ENCODE measurements at places on chromosomes 5 and 9.

DNA sequence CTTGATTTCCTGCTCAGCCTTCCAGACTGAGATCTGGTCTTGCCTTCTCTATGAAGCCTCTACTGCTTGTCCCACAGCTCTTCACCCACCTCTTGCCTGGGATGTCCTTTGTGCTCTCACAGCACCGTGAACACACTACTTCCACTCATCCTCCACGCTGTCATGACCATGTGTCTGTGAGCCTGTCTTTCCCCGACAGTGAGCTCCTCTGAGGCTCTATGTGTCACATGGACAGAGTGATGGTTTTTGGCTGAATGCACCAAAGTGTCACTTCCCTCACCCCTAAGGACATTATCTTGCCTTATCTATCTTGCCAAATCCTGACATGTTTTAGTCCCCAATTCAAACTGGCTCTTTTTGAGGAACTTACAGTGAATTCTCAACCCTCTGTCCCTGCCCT is 11.3 kb downstream of the PHYKPL start:
- no peak for DNase-seq

DNA sequence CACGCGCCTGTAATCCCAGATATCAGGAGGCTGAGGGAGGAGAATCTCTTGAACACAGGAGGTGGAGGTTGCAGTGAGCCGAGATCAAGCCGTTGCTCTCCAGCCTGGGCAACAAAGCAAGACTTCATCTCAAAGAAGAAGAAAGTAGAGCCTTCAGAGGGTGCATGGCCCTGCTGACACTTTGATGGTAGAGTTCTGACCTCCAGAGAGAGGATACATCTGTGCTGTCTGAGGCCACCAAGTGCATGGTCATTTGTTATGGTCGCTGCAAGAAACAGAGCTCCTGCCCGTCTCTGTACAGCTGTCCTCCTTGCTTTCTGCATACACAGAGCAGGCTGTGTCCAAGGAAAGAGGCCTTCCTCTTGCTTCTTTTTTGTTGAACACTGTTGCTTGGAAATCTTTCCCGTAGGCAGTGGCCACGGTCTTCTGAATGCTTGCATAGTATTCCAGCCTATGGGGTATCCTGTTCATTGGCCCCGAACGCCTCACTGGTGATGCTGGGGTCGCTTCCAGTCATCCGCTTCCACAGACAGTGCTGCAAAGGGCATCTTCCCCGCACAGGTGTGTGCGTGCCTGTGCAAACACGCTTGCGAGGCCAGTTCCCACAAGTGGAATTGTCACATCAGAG is 36.8 kb upstream of the UNC5A start:
- DNase-seq, result no peak

DNA sequence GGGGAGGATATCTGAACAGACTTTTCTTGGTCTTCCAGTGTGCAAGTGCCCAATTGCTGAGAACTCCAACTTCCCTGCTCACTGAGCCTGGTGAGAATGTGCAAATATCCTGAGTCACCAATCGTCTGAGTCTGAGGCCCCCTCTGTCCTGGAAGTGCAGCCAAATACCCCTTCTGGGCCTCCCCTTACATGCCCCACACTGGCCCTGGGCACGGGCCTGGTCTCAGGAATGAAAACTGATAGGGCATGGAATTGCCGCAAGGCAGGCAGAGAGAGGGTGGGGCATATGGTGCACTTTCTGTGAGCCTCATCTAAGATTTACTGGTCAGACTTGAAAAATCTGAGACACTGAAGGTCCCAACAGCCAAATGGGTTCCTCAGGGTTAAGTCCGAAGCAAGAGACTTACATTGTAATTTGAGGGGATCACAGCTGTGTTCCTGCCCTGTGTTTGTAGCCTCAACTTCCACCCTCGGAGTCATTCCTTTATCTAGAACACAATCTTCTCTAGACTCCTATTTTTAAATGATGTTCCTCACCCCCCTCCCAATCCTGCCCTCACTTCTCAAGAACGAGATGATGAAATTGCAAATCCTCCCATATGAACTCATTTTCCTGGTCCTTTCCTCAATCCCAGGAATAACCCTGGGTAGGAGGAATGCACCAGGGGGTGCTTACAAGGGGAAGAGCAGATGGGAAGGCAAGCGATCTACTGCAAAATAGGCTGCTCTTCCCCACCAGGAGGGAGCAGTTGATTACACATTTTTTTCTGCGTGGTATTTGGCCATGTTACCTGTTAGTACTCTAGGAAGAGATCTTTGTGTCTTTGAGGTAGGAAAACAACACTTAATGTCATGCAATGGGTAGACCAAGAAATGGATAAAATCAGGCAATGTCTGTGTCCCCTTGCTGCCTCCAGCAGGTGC is 34.6 kb upstream of the ARHGAP26 start:
- no peak for DNase-seq

- DNase-seq, result no peak
Measured at GRCh38 chr5:141870228-141870627, 8.0 kb downstream of the PCDH1 start.

DNA sequence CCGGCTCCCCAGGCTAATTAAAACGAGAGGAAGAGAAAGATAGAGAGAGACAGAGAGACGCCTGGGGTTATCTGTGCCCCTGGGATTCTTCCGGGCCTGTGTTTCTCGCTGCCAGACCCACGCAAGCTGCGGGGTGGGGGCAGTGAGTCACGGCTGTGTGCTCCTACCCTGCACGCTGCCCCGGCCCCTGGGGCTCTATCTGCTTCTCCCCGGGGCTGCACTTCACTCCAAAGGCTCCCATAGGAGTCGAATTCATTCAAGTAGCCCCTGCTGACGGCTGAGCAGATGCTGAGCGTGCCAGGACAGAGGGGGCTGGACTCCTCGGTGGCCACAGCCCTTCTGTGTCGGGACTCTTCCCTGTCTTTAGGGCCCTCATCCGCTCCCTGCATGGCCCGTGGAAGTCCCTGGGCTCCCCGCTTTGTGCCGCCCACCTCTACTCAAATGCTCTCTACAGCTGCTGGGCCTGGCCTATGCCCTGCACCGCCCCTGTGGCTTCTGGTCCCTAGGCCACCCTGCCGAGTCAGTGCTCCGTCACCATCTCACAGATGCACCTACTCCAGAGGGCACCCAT is 22.8 kb downstream of the SARDH start:
- no peak for DNase-seq

- DNase-seq, result no peak
Measured at GRCh38 chr9:18639911-18640310, 166.0 kb downstream of the ADAMTSL1 start.

- no peak for DNase-seq
Measured at GRCh38 chr9:95670122-95670521, 153.4 kb upstream of the PTCH1 start.

DNA sequence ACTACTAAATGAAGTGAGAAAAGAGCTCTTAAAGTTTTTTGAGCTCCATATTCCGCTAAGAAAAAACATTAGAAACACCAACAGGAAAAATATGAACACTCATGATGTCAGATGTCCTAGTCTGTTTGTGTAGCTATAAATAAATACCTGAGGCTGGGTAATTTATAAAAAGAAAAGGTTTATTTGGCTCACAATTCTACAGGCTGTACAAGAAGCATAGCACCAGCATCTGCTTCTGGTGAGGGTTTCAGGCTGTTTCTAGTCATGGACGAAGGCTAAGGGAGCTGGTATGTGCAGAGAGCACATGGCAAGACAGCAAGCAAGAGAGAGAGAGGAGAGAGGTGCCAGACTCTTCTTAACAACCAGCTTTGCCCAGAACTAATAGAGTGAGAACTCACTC is 186.2 kb downstream of the PLK2 start:
- DNase-seq, result no peak

DNA sequence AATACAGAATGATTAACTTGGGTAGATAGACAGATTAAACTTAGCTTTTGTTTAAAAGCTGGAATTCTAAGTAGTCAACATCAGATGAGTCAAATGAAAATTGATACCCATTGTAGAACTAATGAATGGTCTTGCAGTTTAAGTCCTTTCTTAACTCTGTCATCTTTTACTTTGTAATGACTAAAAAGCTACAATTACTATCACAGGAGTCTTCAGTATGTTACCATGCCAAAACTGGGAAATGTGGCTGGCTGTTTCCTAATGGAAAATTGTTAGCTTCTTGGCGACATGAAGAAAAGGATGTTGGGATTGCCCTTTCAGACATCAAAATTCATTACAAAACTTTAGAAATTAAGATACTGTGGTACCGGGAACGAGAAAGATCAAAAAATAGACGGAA is 20.2 kb upstream of the ANXA1 start:
- no peak for DNase-seq

- no peak for DNase-seq
Measured at GRCh38 chr9:79698967-79699366, 127.2 kb downstream of the TLE4 start.

DNA sequence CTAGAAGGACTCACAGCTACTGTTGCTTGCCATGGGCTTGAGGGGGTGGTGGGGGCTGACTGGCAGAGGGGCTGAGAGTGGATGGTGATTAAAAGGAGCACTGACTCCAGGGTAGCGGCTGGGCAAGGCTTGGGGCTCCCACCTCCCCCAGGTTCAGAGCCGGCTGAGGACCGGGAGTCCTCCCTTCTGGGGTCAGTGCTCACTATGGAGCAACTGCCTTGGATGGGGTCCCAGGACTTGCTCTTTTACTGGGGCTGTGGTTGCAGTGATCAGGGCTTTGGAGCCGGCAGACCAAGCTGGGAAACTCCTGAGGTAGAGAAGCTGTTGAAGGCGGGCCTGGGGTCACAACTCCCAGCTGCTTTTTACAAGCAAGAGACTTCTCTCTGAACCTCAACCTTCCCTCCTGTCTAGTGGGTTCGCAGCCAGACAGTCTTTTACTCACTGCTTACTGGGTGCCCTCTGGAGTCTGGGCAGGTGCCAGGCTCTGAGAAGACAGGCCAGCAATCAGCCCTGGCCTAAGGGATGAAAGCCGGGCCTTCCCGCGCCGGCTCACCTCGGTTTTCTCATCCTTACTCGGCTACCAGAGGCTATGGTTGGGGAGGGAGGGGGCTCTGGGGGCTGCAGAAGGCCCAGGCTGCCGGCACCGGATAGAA is 795 bp upstream of the ASS1 start:
- DNase-seq, result no peak

DNA sequence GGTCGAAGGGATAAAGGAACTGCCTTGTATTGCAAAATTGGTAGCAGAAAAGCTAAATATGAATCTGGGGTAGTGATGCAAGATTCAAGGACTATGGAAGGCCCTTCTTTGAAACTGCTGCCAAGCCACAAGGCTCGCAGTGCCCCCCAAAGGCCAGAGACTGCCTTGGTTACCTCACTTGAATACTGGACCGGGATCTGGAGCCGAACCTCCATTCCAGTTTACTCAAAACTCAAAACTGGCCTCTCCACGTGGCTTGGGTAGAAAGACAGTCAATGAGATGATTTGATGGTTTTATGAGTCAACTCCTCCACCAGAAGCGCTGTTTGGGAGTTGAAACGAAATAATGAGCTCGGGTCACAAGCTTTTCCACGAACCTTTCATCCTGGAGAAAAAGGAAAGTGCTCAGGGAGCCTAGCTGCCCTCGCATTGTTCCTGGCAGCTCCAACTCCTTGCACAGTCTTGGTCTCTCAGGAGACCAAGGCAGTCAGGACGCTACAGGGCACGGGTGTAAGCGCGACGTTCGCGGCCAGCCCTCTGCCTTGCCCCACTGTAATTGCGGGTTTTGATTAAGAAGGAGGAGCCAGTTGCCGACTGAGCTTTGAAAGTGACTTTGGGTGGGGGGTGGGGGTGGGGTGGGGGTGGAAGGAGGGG is 2.8 kb downstream of the ST8SIA4 start:
- DNase-seq, result no peak

- no peak for DNase-seq
Measured at GRCh38 chr5:5420251-5420650, 2.2 kb upstream of the ICE1 start.

- no peak for DNase-seq
Measured at GRCh38 chr9:86405926-86406325, 51.7 kb upstream of the TUT7 start.

- no peak for DNase-seq
Measured at GRCh38 chr5:2370626-2371418, 380.7 kb downstream of the IRX2 start.

GRCh38 chr9:137423514-137424291 is 510 bp downstream of the NOXA1 start:
- DNase-seq, result no peak

GRCh38 chr5:87581661-87582060 is 168.9 kb upstream of the CCNH start:
- no peak for DNase-seq

- DNase-seq, result no peak
Measured at GRCh38 chr5:135578305-135578684, 496 bp downstream of the CXCL14 start.

DNA sequence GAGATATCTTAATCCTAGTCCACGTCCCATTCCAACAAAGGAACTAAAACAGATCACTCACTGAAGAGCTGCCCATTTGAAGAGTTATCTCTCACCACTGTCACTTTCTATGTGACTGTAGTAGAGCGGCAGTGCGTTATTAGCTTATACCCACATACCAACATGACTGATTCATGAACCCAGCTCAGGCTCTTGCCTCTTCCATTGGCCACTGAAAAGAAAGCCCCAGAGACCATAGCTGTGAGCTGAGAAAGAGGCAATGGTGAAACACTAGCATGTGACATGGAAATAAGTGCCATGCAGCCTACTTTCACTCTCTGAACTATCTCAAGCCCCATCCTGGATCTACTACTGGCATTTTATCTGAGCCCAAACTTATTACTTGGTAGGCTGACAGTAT is 151.7 kb upstream of the MOCS2 start:
- no peak for DNase-seq

- no peak for DNase-seq
Measured at GRCh38 chr9:115200711-115201505, 83.0 kb upstream of the TNC start.

- DNase-seq, result no peak
Measured at GRCh38 chr5:12413585-12413984, 509.3 kb upstream of the CTNND2 start.

DNA sequence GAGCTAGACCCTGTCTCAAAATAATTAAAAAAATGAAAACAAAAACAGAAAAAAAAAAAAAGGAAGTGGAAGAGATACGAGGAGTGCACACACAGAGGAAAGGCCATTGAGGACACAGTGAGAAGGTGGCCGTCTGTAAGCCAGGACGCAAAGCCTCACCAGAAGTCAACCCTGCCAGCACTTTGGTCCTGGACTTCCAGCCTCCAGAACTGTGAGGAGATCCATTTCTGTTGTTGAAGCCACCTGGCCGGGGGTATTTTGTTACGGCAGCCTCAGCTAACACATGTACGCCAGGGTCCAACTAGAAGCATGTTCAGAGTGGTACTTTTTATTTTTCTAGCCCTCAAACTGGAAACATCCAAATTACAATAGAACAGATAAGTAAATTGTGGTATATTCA is 21.8 kb downstream of the SLC35D2 start:
- DNase-seq, result no peak

DNA sequence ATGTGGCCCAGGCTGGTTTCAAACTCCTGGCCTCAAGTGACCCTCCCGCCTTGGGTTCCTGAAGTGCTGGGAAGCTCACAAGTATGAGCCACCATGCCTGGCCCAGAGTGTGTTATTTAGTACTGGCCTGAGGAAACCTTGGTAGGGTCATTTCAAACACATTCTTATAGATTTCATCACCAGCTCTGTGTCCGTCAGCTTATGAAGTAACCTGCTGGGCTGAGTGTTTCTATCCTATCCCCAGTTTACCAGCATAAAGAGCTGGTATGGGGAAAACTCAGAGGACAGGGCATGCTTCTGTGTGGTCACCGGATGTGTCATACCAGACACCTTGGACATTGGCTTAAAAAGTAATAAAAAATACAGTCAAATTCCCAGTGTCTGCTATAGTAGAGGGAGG is 45.3 kb downstream of the PTPN3 start:
- no peak for DNase-seq

- no peak for DNase-seq
Measured at GRCh38 chr9:134186471-134187109, 22.2 kb upstream of the RNU6ATAC start.

All from stimulated activated CD8-positive, alpha-beta memory T cell treated with anti-CD3 and anti-CD28 coated beads, Interleukin-7, amount 100 ng/mL, for 1 hour (primary cell).